ENCODE measurements at places on chromosomes 12 and 14. TPM values are rescaled to one million over a fixed set of nuclear protein-coding genes. Genes with fewer than 3 reads are reported as not detected.

DNA sequence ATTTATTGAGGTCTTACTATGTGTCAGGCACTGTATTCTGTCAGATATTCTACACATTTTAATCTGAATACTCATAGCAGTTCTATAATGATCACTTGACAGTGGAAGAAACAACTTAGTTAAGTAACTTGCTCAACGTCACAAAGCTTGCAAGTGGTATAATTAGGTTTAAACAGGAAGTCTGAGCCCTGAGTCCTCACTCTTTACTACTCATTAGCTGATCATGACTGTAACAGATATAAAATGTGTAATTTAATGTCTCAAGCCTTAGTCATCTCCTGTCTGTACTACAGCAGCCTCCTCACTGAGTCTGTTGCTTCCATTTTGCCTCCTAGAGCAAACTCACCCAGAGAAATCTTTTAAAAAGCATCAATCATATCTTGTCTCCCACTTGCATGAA lies 38.9 kb downstream of the PPP4R4 start:
- no peak for DNase-seq

DNA sequence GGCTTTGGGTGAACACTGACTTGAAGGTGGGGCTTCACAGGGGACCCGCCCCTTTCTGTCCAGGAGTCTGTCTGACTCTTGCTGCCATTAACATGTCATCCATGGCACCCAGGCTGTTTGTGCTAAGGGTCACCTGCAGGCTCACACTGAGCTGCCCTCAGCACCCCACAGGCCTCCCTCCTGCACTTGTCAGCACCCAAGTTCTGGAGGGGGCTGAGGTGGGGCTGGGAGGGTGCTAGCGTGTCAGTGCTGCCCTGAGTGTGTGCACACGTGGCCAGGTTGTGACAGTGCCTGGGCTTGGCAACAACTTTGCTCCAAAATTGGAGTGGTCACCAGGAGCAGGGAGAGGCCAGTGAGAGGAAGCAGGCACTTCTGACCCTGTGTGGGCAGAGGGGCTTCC lies 963.2 kb downstream of the TRHDE start:
- no peak for DNase-seq

DNA sequence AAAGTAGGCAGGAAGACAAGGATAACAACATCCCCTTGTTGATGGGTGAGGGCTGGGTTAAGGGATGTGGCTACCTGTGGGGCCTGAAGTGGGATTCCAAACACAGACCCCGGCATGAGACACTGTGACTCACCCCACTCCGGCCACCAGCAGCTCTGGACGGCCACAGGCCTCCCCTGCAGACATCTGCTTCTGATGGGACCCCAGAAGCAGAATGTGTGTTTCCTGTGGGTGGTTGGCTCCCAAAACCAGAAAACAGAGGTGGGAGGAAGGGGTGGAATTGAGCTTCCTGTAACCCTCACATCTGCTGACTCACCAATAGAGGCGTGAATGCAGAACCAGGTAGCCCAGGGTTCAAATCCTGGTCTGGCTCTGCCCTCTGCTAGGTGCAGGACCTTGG lies 216.6 kb upstream of the PWP1 start:
- no peak for DNase-seq

DNA sequence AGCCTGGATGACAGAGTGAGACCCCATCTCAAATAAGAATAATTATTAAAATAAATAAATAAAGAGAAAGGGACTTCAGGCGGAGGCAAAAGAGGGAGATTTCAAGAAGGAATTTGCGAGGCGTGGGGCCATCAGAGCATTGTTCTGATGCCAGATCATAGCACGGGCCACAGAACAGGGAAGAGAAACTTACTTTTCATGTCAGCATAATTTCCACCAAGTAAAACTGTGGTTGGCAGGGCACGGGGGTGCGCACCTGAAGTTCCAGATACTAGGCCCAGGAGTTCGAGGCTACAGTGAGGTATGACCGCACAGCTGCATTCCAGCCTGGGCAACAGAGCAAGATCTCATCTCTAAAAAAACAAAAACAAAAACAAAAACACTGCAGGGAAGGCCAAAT lies 11.0 kb upstream of the PLBD1 start:
- DNase-seq, result no peak

- no peak for DNase-seq
These were observed 148.6 kb downstream of the CALM1 start for GRCh38 chr14:90545382-90545781.

DNA sequence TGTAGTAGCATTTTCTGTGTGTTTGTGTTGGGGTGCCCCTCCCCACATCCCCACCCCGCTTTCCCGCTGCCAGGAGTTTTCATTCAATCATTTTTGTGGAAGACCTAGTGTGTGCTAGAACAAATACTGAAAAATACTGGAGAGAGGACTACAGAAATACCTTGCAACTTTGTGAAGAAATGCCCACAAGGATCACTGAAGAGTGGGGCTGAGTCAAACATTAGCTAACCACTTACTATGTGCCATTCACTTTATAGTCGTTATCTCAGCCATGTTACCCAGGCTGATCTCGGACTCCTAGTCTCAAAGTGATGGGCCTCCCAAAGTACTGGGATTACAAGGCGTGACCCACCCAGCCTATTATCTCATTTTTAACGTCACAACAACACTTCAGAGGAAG lies 559 bp upstream of the LMBR1L start:
- no peak for DNase-seq

DNA sequence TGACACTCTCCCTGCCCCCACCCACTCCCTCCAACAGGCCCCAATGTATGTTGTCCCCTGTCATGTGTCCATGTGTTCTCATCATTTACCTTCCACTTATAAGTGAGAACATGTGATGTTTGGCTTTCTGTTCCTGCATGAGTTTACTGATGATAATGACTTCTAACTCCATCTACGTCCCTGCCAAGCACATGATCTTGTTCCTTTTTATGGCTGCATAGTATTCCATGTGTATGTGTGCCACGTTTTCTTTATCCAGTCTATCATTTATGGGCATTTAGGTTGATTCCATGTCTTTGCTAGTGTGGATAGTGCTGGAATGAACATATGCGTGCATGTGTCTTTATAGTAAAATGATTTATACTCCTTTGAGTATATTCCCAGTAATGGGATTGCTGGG lies 100.0 kb upstream of the LHX5 start:
- DNase-seq, result no peak

- no peak for DNase-seq
These were observed 1.5 kb upstream of the GALNT6 start for GRCh38 chr12:51392556-51393237.

DNA sequence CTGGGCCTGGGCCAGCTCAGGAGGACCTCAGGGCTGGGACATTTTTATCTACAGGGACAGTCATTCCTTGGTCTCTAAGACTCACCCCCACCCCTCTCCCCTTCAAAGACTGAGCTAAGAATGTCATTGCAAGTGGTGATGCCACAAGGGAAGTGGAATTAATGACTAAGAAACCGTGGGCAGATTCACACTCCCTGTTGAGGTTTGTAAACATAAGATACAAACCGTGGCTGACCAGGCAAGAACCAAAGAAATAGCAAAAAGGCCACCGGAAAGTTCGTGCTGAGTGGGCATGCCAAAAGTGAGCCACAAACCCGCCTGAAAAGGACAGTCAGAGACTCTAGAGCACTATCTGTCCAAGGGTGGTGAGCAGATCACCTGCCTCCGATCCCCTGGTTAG lies 25.7 kb downstream of the NUAK1 start:
- no peak for DNase-seq

DNA sequence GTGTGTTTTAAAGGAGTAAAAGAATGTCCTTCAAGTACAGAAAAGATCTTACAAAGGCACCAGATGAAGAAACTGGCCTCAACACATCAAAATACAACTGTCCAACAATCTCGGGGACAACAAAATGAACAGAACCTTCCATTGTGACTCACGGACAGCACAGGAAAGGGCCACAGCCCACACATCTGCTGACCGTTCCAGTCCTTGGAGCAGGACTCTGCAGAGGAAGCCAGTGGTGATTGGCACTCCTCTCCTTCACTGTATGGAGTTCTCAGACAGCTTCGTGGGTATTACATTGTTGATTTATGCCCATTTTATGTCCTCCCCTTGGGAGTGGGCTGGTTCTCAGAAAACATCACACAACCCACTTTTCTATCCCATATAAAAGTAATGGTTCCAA lies 32.5 kb upstream of the TC2N start:
- no peak for DNase-seq

RHOF gene
- polyA plus RNA-seq, result 11.0 TPM

PTHLH gene
- polyA plus RNA-seq, result 1.2 TPM

ATL1 gene
- polyA plus RNA-seq, result 9.2 TPM

SLC10A1 gene
- 0.18 TPM for polyA plus RNA-seq

KRT78 gene
- polyA plus RNA-seq, result not detected

TRIM9 gene
- polyA plus RNA-seq, result 2.2 TPM
